ENCODE measurements at places on chromosomes 7 and 10.

DNA sequence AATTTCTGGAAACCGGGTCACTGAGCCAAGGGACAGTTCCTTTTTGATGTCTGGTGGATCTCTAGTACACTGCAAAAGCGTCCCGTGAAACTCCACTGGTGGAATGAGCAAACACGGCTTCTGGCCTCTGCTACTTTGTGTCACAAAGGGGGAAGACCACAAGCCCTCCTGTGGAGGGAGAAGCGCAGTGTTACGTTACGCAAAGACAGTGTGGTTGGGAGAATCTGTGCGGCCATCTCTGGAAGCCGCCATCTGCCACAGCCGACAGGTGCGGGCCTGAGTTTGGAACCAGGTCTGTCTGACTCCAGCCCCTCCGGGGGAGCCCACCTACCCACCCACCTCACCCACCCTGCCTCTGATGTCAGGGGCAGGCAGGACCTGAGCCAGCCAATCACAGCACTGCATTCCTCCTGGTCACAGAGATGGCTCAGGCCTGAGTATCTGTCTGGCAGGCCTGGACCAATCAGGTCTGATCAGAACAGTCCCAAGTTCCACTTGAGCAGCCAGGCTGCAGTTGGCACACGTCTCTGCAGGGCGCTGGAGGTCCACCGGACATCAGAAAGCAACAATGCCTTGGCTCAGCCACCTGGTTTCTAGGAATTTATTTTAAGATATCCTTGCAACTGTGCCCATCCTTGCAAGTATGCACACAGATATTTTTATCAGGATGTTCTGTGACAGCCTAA lies 3.0 kb upstream of the CYP2W1 start:
- DNase-seq = no peak

DNA sequence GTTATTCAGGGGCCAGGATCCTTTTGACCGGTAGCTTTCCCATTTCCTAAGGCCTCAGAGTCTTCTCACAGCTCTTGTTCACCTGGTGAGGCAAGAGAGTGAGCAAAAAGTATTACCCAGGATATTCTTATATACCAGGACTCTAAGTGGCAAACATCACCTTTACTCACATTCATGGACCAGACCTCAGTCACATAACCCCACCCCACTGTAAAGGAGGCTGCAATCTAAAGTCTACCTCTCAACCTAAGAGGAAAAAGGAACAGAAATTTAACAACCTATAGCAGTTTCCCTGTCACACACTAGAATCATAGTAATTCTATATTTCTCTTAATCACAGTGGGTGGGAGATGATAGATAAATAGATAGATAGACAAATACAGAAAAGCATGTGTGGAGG lies 176.0 kb upstream of the PTPRZ1 start:
- no peak for DNase-seq

DNA sequence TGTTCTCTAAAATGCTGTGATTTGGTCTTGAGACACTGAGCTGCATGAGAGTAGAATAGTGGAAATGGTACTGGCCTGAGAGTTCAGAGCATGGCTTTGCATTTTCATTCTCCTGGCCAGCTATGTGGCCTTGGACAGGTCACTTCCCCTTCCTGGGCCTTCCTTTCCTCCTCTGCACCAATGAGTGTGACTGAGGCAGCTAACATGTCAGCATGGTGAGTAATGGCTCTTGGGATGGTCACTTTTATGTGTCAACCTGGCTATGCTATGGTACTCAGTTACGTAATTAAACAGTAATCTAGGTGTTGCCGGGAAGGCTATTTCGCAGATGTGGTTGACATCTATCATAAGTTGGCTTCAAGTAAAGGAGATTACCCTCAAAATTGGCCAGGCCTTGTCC lies 109.3 kb downstream of the RTKN2 start:
- DNase-seq = peak; percentile 27

DNA sequence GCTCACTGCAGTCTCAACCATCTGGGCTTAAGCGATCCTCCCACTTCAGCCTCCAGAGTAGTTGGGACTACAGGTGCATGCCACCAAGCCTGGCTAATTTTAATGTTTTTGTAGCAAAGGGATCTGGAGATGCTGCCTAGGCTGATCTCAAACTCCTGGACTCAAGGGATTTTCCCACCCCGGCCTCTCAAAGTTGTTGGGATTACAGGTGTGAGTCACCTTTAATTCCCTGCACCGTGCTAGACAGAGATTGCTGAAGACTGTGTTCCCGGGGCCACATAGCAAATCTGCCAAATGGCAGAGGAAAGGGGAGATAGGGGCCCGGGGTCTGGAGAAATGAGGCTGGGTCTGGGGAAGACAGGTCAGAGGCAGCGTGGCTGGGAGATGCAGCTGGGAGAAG lies 20.6 kb upstream of the PSMG3 start:
- DNase-seq = no peak

DNA sequence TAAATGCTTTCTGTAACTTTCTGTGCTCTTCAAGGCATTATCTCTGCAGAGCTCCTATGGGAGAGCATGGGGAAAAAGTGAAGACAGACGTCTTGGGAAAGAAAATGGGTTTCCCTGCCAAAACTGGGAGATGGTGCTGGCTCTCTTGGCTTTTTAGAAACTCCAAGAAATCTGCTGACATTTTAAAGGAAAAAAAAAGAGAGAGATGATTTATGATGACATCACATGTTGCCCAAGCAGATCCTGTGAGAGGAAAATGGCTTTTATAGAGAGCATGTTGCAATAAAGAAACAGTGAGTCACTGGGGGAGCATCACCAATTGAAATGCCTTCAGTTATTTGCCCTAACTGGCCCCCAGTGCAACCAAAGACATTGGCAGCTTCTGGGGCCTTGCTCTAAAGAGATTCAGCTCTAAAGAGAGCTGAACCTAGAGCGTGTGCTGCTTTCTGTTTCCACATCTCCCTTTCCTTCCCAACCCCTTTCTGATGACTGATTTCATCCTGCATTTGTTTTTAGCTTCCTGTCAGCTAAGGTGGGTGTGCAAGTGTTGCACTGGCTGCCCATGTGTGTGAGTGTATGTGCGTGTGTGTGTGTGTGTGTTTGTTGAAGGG lies 37.7 kb downstream of the LRMDA start:
- peak; percentile 97 for DNase-seq

DNA sequence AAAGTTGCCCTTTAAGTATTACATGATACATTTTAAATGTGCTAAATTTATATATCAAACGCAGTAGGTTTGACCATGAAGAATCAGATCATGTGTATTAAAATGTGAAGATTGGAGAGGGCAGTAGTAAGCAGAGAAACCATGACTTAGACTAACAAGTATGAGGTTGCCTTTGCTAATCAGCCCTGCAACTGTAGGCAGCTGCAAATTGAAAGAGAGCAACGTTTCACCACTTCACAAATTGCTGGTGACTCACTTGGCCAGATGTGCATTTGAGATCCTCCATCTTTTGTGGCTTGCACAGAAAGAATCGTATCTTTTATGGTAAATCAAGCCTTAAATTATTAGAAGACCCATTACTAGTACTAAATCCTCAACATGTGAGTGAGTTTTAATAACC lies 10.1 kb upstream of the SEMA3A start:
- peak; percentile 17 for DNase-seq

- DNase-seq = no peak
Observed at GRCh38 chr7:150450491-150451001, at the start of gene GIMAP8. TSS of gene GIMAP8 (plus strand) at chr7:150450630. CDS start at chr7:150466699, 16,069 bp downstream.

GRCh38 chr7:16172366-16172765 lies 249.0 kb downstream of the CRPPA start:
- DNase-seq = no peak

- no peak for DNase-seq
Observed at GRCh38 chr10:58833771-58834561, 321.3 kb downstream of the BICC1 start.

GRCh38 chr10:33899578-33900531 lies 565.4 kb upstream of the NRP1 start:
- peak; percentile 78 for DNase-seq
